Sigmoid colon (tissue), 7 donors: ENCODE measurements at places on chromosomes 2 and 18. TPM values are rescaled to one million over a fixed set of nuclear protein-coding genes. Genes with fewer than 3 reads are reported as not detected.

Gene BBS5
- total RNA-seq, result 8.9 TPM

- DNase-seq, result no peak
These were observed 15.3 kb upstream of the HES6 start for GRCh38 chr2:238255151-238255551.

- DNase-seq, result no peak
These were observed 82.3 kb downstream of the ACVR2A start for GRCh38 chr2:147927053-147927588.

GRCh38 chr2:127660291-127660578 is 14.3 kb downstream of the GPR17 start:
- DNase-seq, result peak; percentile 64

DNA sequence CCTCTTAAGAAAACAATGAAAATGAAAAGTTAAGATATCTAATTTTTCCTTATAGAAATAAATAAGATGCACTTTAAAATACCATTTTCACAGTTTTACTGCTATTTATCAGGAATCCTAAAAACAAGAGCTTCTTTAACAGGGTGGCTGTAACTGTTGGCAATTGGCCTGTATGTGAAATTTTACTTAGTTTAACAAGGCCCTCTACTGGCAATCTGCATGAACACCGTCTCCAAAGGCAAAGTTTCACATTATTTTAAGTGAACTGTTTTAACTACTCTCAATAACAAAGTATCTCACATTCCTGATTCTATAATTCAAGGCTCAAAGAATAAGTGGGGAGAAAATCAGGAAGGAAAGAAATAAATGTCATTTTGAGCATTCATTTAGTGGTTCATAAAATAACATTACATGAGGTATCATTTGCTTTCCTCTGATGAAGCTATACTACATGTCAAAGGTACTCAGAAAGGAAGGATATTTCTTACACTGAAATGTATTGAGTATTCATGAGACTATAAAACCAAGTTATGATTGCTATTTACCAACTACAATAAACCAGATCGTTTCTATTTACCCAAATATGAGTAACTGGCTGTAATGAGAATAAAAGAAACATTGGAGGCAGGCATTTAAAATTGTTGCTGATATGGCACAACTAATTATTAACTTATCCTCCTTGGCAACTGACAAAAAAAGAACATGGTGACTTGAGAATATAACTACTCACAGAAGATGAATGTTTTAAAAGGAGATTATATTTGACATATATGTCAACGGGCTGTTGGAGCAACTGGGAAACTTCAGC is 7.0 kb downstream of the NCKAP5 start:
- no peak for DNase-seq
